Activated gamma-delta T cell treated with anti-CD3 and anti-CD28 coated beads, Interleukin-2, amount 50 U/mL, for 16 hours (primary cell): ENCODE measurements at places on chromosomes 7 and 10.

GRCh38 chr7:25389489-25390106 lies 161.3 kb upstream of the NPVF start:
- no peak for DNase-seq

GRCh38 chr10:100917071-100917470 lies 4.3 kb downstream of the SLF2 start:
- DNase-seq: no peak

DNA sequence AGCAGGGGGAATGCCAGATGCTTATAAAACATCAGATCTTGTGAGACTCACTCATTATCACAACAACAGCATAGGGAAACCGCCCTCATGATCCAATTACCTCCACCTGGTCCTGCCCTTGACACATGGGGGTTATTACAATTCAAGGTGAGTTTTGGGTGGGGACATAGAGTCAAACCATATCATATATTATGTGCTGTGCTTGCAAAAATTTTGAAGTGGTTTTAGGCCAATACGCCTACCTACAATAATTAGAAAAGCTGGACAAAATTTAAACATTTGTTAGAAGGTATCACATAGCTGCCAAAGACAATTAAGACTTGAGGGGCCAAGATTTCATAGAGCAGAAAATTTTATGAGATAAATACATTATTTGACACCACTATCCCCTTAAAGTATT lies 29.5 kb downstream of the NPSR1 start:
- no peak for DNase-seq

GRCh38 chr7:151225948-151226510 lies 976 bp downstream of the ABCF2 start:
- DNase-seq: no peak

- no peak for DNase-seq
Measured at GRCh38 chr7:120588416-120588815, 269.5 kb downstream of the TSPAN12 start.

GRCh38 chr7:116779931-116780330 lies 82.5 kb upstream of the CAPZA2 start:
- DNase-seq: no peak

- no peak for DNase-seq
Measured at GRCh38 chr10:128325788-128326187, 199.6 kb upstream of the MKI67 start.

DNA sequence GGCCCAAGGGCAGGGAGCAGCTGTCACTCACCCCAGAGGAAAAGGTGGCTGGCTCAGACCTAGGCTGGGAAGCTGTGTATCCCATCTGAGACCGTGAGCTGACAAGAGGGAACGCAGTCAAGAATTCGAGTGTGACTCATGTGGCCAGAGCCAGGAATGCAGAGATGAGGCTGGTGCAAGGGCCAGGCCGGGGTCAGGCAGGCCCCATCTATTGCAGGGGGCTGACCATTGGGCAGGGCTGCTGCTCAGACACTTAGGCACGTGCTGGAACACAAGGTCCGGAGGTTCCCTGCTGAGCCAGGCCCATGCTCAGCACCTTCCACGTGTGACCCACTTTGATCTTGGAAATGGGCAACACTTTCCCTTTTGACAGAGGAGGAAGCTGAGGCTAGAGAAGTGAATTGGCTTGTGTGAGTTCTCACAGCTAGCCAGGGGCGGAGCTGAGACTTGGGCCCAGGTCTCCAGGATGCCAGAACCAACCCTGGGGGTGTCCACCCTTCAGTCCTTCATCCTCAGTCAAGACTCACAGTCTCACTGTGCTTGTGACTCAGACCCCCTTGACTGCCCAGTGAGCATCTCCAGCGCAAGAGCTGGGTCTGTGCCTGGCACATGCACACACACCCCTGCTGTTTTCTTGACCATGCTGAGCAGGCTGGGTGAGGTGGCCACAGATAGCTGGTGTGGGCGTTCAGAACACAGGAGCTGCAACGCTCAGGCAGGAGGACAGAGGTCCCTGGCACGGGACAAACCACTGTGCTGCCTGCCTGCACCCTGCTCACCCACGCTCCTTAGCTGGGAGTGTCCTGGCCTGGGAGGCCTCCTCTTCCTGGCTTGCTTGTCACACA lies 47.6 kb upstream of the PPIF start:
- DNase-seq: no peak

DNA sequence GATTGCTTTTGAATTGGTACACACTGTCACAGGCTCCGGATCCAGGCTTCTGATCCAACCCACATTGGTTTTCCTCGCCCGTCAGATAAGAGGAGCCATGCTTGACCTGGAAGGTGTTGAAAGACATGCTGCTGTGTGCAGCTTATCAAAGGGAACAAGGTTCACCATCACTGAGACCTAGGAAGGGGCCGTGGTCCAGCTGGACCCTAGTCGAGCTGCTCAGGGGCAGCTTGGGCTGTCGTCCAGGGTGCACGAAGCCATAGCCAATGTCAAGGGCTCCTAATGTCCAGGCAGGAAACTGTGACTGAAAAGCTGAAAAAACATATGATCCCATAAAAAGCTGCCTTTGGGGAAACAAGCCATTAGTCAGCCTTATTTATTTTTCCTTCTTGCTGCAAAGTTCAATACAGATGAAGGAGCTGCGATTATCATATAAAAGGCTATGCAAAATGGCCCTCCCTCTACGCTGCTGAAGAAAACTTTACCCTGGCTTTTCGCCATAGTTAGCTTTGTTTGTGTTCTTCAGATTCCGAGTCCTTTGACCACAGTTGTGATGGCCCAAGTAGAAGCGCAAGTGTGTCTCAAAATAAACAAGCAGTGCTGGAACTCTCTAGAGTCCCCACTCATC lies 118.0 kb downstream of the CREB5 start:
- no peak for DNase-seq

DNA sequence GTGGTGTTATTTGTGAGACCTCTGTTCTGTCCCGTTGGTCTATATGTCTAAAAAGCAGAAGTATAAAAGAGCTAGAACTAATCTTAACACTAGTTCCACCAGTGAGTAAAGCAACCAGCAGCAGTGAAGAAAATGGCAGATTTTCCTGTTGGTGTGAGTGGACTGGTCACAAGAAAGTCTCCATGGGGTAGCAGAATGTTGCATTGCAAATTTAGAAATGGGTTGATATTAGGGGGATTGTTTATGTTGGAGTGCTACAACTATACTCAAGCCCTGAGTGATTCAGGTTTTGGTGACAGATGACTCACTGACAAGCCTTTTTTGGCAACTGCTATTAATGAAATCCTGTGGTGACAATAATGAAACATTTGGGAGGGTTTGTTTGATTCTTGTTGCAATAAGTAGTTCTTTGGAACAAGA lies 5.6 kb downstream of the AVL9 start:
- no peak for DNase-seq

DNA sequence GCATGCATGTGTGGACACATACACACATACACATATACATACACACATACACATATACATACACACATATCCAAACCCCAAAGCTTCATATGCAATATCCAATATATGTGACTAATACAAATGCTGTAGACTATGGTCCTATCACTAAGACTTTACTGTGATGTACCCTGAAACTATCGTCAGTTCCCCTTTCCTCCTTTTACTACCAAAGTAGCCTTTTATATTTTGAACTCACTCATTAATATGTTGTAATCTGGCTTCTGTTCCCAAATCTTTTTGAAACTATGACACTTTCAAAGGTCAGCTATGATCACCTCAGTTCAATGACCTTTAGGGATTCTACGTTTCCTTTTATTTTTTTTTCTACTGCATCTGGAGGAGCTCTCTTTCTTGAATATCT lies 64.8 kb upstream of the TFEC start:
- DNase-seq: no peak

DNA sequence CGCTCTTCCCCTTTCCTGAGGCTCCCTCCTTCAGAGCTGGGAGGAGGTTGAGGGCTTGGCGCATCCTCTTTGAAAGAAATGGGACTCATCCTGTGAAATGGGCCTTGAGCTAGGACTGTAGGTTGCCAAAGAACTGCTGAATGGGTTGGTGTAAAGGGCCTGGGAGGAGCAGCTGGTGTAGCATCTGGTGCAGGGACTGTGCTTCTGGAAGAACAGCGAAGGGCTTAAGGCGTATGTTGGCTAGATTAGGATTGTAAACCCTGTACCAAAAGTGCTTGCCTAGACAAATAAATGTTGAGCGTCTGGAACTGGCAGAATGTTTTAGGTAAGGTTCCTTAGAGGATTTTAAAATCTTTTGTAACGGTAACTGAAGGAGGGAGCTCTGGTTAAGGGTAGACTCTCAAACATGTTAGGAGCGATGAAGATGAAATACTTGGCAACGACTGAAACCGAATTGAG lies 563 bp downstream of the STAM start:
- DNase-seq: no peak

GRCh38 chr10:45256246-45256645 lies 59.2 kb downstream of the OR13A1 start:
- no peak for DNase-seq

- DNase-seq: no peak
Measured at GRCh38 chr10:72953687-72954086, 919 bp downstream of the PLA2G12B start.

GRCh38 chr10:31683682-31684081 lies 244.9 kb downstream of the ARHGAP12 start:
- DNase-seq: no peak

GRCh38 chr10:17685233-17685840 lies 41.4 kb downstream of the STAM start:
- no peak for DNase-seq

- DNase-seq: no peak
Measured at GRCh38 chr7:101896941-101897340, 79.5 kb downstream of the CUX1 start.

- DNase-seq: no peak
Measured at GRCh38 chr7:20665096-20665495, 49.6 kb downstream of the ABCB5 start.

- DNase-seq: no peak
Measured at GRCh38 chr7:27247000-27247399, 4.4 kb downstream of the EVX1 start.

- DNase-seq: no peak
Measured at GRCh38 chr7:105199386-105199785, 185.4 kb downstream of the KMT2E start.

GRCh38 chr10:59068581-59069191 lies 107.8 kb upstream of the PHYHIPL start:
- no peak for DNase-seq

DNA sequence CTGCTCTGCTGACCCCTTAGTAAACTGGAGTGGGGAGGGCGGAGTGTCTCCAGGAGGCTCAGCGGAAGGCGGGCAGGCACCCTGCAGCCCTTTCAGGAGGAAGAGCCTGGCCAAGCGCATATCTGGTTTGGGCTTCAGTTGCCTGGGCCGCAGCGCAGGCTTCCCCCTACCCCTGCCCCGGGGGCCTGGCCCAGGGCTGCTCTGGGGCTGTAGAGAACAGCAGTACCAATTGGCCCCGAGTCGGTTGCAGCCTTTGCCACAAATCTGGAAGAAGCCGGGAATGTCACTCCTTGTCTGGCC lies 28.1 kb upstream of the JAKMIP3 start:
- no peak for DNase-seq

DNA sequence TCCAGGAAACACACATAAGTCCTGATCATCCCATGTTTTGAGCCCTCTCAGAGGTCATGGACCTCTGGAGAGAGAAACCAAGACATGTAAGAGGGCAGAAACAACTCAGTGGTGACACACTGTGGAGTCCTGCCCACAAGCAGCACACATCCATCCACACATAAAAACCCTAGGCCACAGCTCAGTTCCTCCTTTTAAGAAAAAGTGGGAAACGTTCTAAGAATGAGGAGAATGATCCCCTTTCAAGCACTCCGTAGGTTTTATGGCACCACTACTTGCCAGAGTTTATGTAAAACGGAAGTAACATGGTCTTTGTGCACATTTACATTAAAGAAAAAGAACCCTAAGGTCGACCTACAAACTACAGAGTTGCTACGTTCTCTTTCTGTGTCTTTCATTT lies 19.9 kb downstream of the ATAD1 start:
- no peak for DNase-seq

GRCh38 chr10:76649723-76650127 lies 987.9 kb downstream of the KCNMA1 start:
- DNase-seq: no peak

DNA sequence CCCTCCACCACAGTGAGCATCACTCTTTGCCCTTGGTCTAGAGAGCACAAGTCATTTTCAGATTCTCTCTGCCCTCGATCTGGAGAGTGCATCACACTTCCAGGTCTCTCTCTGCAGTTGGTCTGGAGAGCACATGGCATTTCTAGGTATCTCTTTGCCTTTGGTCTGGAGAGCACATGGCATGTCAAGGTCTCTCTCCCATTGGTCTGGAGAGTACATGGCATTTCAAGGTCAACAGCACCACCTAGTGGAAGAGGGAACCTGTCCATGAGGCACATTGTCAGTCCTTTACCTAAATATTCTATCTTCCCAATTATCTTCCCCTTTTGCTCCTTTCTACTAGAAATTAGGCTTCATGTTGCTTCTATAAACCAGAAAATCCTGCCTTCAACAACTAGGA lies 1139.4 kb downstream of the XPNPEP1 start:
- no peak for DNase-seq

DNA sequence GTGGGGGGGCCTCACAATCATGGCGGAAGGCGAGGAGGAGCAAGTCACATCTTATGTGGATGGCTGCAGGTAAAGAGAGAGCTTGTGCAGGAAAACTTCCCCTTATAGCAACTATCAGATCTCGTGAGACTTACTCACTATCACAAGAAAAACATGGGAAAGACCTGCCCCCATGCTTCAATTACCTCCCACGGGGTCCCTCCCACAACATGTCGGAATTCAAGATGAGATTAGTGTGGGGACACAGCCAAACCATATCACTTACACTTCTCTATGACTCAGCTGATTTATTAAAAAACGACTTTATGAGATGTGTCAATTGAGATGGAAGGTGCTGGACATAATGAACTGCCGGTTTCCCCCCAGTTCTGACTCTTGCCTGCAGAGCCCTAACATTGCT lies 23.8 kb upstream of the CHN2 start:
- no peak for DNase-seq

- DNase-seq: no peak
Measured at GRCh38 chr10:3714531-3714930, 70.5 kb downstream of the KLF6 start.

DNA sequence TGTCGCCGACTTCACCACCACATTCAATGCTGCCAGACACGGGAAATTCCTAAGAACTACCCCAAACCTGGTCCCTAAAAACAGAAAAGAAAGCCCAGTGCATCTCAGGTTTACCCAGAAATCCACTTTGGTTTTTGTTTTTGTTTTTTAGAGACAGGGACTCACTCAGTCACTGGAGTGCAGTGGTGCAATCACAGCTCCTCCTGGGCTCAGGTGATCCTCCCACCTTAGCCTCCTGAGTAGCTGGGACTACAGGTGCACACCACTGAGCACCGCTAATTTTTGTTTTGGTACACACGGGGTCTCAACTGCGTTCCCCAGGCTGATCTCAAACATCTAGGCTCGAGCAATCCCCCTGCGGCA lies 22.8 kb downstream of the MAD1L1 start:
- no peak for DNase-seq

DNA sequence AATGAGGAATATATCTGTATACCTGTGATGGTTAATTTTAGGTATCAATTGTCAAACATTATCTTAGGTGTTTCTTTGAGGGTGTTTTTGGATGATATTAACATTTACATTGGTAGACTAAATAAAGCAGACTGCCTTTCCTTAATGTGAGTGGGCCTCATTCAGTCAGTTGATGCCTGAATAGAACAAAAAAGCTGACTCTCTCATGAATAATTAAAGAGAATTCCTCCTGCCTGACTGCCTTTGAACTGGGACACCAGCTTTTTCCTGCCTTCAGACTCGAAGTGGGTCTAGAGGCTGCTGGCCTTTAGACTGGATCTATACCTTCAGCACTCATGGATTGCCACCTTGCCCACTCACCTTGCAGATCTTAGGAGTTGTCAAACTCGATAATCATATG lies 117.9 kb upstream of the TMEM168 start:
- no peak for DNase-seq

- DNase-seq: no peak
Measured at GRCh38 chr10:30857803-30858202, 173.9 kb downstream of the ZNF438 start.
